ENCODE measurements at places on chromosomes 5 and 9.

DNA sequence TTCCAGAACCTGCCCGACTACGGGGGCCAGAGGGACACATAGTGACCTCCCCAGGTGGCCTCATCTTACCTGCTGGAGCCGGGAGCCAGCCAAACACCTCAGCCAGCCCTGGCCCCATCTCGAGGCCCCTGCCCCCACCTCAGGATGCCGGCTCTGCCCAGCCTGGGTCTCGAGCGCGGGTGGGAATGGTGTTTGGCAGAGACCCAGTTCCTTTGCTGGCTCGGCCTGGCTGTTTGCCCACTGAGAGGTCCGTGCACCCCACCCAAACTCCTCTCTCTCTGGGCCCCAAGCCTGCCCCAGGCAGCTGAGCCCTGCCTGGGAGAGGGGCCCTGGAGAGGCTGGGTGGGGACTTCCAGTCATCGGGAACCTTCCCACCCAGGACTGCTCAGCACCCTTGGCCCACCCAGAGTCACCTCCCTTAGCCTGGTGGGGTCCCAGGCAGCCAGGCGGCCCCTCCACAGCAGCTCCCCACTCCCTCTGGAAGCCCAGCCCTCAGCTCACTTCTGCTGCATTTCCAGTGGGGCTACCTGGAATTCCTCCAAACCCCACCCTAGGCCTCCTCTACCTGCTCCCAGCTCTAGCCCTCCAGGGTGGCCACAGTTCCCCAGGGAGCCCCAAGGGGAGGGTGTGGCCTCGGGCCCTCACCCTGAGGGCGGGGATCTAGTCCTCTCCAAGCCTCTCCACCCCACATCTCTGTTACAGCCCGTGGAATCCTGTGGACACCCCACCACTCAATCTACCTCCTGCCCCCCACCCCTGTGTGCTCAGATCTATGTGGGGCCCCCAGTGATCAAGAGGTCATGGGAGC is 42.4 kb upstream of the UBAC1 start:
- no peak for DNase-seq

DNA sequence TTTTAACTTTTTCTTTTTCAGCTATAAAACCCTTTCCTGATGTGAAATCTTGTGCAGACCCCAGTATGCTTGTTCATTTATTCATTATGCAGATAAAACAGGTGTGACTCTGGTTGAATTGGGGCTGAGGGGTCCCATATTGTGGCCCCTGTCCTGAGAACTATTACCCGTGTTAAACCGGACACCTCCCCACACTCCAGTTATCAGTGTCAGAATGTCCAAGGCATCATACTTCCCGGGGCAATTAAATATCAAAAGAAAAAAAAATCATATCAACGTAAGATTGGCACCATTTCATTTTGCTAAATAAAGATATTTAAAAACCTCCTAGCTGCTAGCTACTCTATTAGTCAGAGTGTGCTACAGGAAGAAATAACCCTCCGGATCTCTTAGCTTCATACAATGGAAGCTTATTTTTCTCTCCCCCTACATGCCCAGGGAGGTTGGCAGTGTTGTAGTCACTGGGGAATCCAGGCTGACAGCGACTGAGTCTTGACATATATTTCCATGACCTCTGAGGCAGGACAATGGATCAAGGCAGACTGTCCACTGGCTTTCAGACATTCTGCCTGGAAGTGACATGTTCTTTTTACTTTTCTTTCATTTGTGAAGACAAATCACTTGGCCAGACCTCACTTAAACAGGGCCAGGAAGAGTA is 170.0 kb downstream of the SEC61B start:
- no peak for DNase-seq

DNA sequence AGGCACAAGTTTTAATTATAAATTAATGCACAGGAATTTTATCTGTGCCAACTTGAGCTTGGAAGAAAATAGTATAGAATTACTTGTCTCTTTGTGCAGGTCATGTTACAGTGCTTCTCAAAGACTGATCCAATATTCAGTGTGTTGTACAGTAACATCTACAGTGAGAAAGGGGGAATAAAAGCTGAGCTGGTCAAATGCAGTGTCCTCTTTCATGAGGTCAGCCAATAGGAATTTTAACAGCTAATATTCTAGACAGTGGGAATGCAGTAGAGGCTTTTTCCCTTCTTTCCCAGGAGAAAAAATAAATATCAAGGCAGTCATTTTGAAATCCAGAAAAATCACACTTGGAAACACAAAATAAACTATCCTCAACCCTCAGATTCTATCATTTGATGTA is 95.7 kb upstream of the ITGA1 start:
- no peak for DNase-seq

GRCh38 chr5:106459541-106459940 is 1211.2 kb downstream of the EFNA5 start:
- no peak for DNase-seq

DNA sequence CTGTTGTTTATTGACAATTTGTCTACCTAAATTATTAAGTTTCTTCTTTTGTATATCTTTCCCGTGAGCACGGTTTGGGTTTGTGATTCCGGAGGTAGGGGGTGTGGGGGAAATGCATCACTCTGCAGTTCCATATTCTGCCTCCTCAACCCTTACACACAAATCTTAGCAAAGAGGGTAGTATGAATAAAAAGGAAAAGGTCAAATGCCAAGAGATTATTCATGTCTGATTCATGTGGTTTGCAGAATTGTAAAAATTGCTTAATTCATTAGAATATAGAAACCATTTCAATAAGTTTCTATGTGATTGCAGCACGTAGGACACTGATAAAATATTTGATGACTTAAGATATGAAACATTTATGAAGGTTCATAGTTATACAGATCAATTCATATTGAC is 601.9 kb downstream of the SEMA5A start:
- no peak for DNase-seq

- no peak for DNase-seq
These were observed 154.8 kb downstream of the RAB3C start for GRCh38 chr5:58737671-58738070.

GRCh38 chr5:132257131-132258101 is at the start of gene PDLIM4:
PDLIM4 (plus strand) TSS chr5:132257696; CDS start chr5:132257735, 39 bp downstream.
- DNase-seq, result no peak

DNA sequence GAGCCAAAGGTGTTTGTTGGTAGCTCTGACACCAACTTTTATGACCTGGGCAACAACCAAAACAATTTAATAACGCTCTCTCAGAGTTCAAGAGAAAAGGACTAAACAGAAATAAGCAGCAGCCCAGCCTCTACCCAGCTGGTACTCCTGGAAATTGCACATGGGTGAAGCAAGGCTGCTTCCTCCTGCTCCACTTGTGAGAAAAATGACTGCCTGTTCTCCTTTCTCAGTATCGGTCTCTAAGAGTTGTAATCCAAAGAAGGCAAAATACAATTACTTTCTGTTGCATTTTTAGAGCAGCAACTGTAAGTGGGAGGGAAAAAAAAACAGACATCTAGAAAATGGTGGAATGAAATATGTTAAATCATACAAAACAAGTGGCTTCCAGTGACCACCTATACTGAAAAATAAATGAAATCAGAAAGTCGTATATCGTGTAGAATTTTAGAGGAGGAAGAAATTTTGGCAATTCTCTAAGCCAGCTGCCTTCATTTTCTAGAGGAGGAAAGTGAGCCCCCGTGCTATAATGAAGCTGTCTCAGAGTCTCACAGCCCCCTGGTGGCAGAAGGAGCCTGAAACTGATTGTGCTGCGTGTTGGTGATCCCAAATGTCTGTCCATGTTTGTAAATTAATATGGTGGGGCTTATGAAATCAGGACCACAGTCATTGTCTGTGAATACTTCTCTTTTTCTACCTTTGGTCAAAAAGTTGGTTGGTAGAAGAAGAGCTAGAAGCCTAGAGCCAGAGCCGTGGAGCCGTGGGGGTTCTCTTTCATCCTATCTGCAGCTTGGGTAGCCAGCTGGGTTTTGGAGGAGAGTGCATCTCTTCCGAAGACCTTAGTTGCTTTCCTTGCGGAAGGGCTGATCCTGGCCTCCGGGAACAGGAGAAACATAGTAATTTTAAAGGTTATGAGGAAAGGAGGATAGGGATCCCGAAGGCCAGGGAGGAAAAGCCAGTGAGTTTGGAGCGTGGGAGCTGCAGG is 139.9 kb downstream of the PIP5K1B start:
- peak; percentile 14 for DNase-seq

GRCh38 chr9:69168709-69169217 is 5.3 kb upstream of the TJP2 start:
- DNase-seq, result no peak

GRCh38 chr9:83041771-83042170 is 21.2 kb downstream of the RASEF start:
- DNase-seq, result no peak

DNA sequence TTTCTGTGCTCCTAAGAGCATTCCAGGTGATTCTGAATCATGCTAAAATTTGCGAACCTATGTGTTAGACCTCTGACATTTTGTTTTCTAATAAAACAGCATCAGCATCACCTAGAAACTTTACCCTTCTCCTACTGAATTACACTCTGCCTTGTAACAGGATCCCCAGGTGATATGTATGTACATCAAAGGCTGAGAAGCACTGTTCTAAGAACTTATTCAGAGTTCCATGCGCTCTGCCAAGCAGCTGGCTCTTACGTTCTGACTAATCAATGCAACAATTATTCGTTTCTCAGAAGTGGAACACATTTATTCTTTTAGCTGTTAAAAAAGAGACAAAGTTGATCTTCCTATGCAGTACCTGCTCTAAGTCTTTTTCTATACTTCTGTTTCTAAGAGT is 228.6 kb downstream of the SLF1 start:
- DNase-seq, result no peak

- no peak for DNase-seq
These were observed 522.9 kb upstream of the DAB2 start for GRCh38 chr5:39947657-39948056.

DNA sequence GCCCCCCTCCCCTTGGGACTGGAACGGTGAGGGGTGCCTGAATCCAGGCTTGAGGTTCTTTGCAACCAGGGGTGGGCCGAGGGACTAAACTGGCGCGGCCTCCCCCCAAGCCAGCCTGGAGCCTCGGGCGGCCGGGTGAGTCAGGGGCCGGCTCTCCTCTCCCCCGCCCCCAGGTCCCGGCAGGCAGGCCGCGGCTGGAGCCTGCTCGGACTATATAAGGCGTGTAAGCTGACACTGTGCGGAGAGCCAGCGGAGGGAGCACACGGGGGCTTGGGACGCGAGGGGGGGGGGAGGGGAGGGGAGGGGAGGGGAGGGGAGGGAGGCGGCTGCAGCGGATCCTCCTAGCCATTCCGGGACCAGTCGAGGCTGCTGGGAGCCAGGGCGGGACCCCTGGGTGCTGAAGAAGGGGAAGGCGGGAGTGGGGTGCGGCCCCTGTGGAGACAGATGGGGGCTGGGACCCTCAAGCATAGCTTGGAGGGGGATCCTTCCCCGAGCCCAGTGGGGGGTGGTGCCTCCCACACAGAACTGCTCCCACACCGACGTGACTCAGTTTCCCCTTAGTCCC is 595 bp downstream of the PDLIM7 start:
- DNase-seq, result no peak

GRCh38 chr5:96957254-96958049 is 21.6 kb downstream of the LNPEP start:
- DNase-seq, result no peak

- DNase-seq, result no peak
These were observed 20.6 kb upstream of the NIM1K start for GRCh38 chr5:43171451-43171850.

All from GM18507 (cell line).